Frontal cortex (tissue), 4 donors: ENCODE measurements at places on chromosomes 11 and 22. TPM values are rescaled to one million over a fixed set of nuclear protein-coding genes. Genes with fewer than 3 reads are reported as not detected.

DNA sequence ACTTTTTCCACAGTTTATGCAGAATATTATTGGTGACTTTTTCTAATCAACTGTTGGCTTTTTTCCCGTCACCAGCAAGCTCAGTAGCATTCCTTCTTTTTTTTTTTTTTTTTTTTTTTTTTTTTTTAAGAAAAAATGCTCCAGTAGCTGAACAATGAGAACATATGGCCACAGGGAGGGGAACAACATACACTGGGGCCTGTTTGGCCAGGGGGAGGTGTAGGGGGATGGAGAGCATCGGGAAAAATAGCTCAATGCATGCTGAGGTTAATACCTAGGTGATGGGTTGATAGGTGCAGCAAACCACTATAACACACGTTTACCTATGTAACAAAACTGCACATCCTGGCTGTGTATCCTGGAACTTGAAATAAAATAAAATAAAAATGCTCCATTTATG is 82.5 kb downstream of the ARHGAP42 start:
- DNase-seq, result no peak

- no peak for DNase-seq
Measured at GRCh38 chr11:118380571-118380970, 20.8 kb upstream of the ATP5MG start.

- DNase-seq, result no peak
Measured at GRCh38 chr11:42170601-42171000, 711.1 kb upstream of the LRRC4C start.

- no peak for DNase-seq
Measured at GRCh38 chr11:110866081-110866480, 153.8 kb upstream of the ARHGAP20 start.

DNA sequence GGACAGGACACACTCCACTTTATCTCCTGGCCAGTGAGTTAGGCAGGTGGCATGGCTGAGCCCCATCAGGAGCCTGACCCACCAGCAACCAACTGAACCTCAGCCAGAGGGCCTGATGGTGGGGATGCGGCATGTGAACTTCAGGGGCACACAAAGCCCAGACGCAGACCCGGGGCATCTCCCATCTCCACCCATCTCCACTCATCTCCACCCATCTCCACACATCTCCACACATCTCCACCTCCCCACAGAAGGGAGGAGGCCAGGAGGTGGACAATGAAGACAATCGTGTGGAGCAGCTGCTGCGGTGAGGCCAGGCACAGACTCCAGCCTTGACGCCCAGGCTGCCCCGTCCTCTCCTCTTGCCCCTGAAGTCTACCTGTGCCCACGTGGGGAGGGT is 340.8 kb downstream of the CTTN start:
- DNase-seq, result no peak

Gene CRACR2B
- 0.82 TPM for total RNA-seq

Gene HDAC10
- 16.7 TPM for total RNA-seq

Gene FGF4
- total RNA-seq, result not detected

Gene RPS13
- 1,648 TPM for total RNA-seq

Gene FDXACB1
- 10.2 TPM for total RNA-seq

Gene BIK
- total RNA-seq, result not detected
